ENCODE measurements at places on chromosomes 5 and 9. TPM values are rescaled to one million over a fixed set of nuclear protein-coding genes. Genes with fewer than 3 reads are reported as not detected.

The PCDHGB3 gene
- 19.5 TPM for total RNA-seq

- no peak for DNase-seq
Observed at GRCh38 chr5:104199771-104200170, 637.2 kb upstream of the NUDT12 start.

- DNase-seq = no peak
Observed at GRCh38 chr5:96226941-96227552, 206.0 kb downstream of the PCSK1 start.

- no peak for DNase-seq
Observed at GRCh38 chr9:36997414-36997813, 36.7 kb downstream of the PAX5 start.

DNA sequence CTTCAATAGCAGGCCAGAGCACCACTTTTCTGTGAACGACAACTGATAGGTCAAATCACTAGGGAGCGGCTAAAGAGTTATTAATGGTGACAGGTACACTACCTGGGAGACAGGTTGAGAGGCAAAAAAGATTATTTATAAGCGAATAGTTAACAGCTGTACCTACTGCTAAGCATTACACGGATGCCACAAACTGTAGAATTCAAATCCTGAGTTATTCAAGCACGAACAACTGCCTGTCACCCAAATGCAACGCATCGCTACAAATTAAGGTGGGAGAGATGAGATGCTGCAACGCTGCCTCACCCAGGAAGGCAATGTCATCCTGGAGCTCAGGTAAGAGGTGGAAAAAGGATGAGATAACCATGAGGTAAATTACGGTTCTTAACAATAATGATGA, 342.9 kb downstream of the BNC2 start:
- DNase-seq = no peak

- DNase-seq = no peak
Observed at GRCh38 chr5:154193701-154194121, 3.2 kb downstream of the GALNT10 start.

- no peak for DNase-seq
Observed at GRCh38 chr9:98896632-98897031, 47.1 kb upstream of the COL15A1 start.

GRCh38 chr9:68669218-68669617, 35.8 kb upstream of the PIP5K1B start:
- no peak for DNase-seq

GRCh38 chr5:36877667-36878391, 1.3 kb downstream of the NIPBL start:
- peak; percentile 75 for DNase-seq

Measured in Karpas-422 (cell line).